ENCODE measurements at places on chromosomes 6 and 20.

DNA sequence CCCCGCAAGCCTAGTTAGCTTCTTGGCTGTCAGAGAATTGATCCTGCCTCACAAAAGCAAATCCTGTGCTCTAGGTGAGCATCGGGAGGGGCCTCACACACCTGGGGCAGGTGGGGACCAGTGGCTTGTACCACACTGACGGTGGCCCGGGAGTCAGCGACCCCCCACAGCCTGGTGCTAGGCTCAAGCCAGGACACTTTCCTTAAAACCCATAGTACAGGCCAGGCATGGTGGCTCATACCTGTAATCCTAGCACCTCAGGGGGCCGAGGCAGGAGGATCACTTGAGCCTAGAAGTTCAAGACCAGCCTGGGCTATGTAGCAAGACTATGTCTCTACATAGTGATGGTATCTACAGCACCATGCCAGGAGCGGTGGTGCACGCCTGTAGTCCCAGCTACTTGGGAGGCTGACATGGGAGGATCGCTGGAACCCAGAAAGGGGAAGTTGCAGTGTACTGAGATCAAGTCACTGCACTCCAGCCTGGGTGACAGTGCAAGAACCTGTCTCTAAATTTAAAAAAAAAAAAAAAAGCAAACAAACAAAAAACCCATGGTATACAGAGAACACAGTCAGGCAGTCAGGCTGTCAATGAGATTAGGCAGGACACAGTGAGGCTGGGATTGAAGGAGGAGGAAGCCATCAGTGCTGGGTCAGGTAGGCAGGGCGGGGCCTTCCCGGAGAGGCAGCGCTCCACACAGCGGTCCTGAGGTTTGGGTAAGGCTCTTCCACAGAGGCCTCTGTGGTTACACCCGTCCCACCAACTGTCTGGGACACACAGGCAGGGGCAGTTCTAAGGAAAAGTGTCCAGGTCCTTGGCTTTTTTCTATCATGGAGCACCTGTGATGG lies 41.3 kb downstream of the SYNJ2 start:
- DNase-seq = no peak

- no peak for DNase-seq
Measured at GRCh38 chr20:2739042-2739398, 46.4 kb downstream of the EBF4 start.

DNA sequence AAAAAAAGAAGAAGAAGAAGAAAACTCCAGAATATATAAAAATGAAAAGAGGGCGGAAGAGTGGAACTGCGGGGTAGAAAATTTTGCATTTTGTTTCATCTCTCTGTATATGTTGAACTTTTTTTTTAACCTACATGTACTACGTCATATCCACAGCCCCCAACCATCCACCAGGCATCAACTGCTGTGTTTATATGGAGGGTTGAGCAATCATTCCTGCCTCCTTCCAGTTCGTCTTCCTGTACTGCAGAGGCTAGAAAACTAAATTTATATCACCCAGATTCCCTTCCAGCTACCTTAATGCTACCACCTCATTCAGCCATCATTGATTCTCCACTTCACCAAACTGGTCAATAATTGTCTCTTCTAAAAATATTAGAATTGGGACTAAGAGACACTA lies 9.5 kb upstream of the SIGLEC1 start:
- no peak for DNase-seq

- no peak for DNase-seq
Measured at GRCh38 chr6:167412506-167412905, 87.6 kb downstream of the TTLL2 start.

DNA sequence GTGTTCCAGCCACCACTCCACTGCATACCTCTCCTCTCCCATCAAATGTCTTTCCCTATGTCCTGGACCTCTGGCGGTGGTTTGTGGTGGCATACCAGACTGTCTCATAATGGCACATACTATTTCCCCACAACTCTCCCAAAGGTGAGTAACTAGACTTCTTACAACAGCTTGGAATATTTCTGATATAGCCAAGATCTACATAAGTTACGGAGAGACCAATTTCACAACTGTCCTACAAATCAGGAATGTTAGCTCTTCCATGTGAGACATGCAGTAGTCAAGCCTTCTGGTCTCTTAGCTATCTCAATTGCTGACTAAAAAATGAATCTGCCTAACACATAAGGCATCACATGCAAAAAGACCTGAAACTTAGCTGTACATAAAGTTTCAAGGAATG lies 588.9 kb downstream of the RNF144B start:
- no peak for DNase-seq

- no peak for DNase-seq
Measured at GRCh38 chr6:154703124-154703523, 30.1 kb upstream of the SCAF8 start.

DNA sequence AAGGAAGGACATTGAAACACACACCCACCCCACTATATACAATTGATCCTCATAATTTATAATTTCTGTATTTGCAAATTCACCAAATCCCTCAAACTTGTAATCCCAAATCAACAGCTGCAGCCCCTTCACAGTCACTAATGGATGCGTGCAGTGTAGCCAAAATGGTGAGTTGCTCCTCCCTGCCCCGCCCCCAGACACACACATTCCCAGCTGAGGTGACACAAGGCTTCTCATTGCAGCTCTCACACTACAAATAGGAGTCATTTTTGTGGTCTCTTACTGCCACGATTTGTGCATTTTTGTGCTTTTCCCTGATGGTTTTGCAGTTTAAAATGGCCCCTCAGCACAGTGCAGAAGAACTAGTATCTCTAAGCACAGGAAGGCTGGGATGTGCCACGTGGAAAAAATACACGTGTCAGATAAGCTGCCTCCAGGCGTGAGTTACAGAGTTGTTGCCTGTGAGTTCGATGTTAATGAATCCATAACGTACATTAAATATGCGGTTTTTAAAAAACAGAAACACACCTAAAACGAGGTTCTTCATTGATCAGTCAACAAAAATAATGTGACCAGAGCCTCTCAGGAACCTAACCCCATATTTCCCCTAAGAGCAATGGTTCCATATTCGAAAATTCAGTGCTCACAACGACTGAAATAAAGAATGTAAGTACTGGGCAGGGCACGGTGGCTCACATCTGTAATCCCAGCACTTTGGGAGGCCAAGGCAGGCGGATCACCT lies 8.2 kb downstream of the ATP9A start:
- no peak for DNase-seq

DNA sequence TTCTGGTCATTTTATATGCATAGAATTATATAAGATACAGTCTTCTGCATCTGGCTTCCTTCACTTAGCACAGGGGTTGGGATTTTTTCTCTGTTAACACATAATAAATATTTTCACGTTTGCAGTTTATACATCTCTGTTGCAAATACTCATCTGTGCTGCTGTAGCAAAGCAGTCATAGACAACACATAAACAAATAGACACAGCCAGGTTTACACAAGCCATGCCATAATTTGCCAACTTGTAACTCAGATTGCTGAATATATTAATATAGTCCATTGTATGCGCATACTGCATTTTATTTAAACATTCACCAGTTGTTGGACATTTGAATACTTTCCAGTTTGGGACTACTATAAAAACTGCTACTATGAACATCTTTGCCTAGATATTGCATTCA lies 35.0 kb downstream of the LMBRD1 start:
- DNase-seq = no peak

- no peak for DNase-seq
Measured at GRCh38 chr6:14834851-14835530, 410.9 kb upstream of the JARID2 start.

DNA sequence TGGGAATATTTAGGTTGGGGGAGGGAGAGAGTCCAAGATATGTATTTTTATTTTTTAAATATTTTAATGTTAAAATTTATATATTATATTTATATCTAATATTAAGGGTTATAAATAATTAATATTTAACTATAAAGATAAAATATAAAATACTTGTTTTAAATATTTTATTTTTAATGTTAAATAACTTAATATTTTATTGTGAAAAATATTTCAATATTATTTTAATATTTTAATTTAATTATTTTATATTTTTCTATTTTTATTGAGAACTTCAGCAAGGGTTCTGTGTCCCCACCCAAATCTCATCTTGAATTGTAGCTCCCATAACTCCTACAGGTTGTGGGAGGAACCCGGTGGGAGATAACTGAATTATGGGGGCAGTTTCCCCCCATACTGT lies 34.0 kb downstream of the PERP start:
- DNase-seq = no peak

- no peak for DNase-seq
Measured at GRCh38 chr6:166365806-166366205, 16.9 kb downstream of the MPC1 start.

DNA sequence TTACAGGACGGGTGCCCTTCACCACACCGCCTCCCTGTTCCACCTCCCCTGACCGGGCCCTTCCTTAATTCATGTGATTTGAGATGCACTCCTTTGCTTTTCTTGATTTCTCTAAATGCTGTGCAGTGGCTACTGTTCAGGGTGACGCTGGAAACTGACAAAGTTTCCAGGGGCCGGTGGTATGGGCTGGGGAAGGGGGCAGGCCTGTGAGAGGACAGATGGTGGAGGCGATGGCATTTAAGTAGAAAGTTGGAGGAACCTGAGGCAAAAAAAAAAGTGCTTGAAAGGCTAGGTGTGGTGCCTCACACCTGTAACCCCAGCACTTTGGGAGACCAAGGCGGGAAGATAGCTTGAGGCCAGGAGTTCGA lies 121.6 kb upstream of the RNF24 start:
- no peak for DNase-seq

DNA sequence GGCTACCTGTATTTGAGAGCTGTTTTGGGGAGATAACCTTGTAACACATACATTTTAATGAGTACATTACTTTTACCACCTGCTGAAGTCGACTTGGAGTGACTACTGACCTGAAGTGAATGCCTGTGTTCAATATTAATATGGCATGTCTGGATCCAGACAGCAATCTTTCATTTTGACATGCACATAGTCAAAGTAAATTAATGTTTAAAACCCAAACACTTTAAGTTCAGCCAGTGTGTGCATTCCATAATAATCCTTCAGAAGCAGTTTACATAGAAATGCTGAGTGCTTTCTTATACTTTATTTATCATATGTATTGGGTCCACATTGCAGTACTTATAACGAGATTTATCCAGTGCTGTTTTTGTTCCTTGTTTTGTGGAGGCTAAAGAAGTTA lies 38.0 kb downstream of the CDKAL1 start:
- DNase-seq = no peak

- DNase-seq = no peak
Measured at GRCh38 chr6:111552241-111552744, 53.4 kb downstream of the TRAF3IP2 start.

DNA sequence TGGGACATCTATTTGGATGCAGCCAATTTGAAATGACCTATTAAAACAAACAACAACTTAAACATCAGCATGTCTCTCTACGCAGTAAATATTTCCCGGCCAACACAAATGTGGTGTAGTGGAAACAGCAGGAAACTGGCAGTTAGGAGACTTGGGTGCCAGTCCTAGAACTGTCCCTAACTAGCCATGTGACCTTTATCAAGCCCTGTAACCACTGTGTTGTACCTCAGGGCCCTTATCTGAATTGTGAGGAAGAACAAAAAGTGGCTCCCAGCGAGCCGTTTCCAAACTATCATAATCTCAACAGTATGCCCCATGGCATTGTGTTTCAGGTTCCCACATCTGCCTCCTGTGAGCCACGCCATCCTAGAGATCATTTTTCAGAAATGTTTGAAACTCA lies 124.5 kb downstream of the IMPG1 start:
- no peak for DNase-seq

DNA sequence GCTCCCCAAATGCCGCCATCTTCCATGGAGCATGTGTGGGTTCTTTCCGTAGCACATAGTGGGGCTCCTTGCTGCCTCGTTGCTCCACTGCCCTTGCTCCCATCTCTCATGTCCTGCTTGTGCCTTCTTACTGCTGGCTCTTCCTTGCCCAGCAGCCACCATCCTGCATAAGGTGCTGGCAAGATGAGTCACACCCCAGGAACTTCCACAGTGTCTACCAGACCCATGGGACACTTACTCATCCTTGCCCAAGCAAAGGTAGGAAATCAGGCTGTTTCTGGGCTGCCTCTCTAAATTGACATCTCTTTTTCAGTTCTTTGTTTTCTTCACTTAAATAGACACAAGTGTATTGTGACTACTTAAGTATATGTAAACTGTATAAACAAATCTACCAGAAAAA lies 39.4 kb upstream of the RGS17 start:
- DNase-seq = no peak

- no peak for DNase-seq
Measured at GRCh38 chr6:115220551-115221159, 840.0 kb downstream of the FRK start.

GRCh38 chr6:110414669-110415068 lies 706 bp downstream of the DDO start:
- no peak for DNase-seq

- DNase-seq = no peak
Measured at GRCh38 chr6:1296542-1296941, 15.4 kb upstream of the FOXQ1 start.

- no peak for DNase-seq
Measured at GRCh38 chr20:4810426-4811019, 88.8 kb downstream of the PRND start.

- DNase-seq = no peak
Measured at GRCh38 chr6:137766596-137767370, 100.3 kb upstream of the TNFAIP3 start.

GRCh38 chr6:22001396-22002027 lies 295.3 kb downstream of the PRL start:
- DNase-seq = no peak

DNA sequence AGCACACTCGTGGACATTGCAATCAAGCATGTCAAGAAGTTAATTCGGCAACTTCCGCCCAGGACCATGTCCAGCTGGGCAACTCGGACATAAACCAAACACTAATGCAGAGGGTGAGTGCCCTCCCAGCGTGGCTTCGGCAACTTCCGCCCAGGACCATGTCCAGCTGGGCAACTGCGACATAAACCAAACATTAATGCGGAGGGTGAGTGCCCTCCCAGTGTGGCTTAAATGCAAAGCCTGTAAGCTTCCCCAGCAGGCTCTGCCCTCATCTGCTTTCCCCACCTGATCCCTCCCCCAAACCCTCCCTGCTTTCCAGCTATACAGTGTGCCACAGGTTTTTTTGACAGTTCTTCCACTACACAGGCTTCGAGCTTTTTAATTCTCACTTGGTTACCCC lies 143.4 kb downstream of the PXDC1 start:
- DNase-seq = no peak

DNA sequence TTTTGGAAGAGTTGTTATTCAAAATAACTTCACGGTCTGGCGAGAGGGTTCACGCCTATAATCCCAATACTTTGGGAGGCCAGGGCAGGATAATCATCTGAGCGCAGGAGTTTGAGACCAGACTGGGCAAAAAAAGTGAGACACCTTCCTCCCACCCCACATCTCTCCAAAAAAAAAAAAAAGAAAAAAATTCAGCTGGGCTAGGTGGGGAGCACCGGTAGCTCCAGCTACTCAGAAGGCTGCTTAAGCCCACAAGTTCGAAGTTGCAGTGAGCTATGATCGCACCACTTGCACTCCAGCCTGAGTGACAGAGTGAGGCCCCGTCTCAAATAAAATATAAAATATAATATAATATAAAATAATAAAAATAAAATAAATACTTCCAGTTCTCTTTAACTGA lies 10.4 kb downstream of the OR2B2 start:
- DNase-seq = no peak

DNA sequence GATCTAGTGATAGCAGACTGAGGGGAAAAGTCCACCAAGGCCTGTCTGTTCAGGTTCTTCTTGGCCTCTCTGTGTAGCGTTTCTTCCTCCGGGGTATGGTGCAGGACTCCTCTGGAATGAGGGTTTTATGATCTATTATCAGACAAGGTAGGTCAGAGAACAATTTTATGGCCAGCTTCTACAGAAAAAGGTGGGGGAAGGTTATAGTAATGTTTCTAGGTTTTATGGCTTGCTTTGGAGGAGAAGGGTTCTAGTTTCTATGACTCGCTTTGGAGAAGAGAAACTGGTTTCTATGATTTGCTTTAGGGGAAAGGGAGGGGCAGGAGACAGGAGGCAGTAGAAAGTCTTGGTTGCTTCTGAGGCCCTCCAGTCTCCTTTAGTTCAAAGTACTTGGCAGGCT lies 144.8 kb upstream of the LAMA2 start:
- DNase-seq = no peak
